ENCODE measurements at places on chromosomes 4 and X.
A peak's percentile ranks its signal among the peaks of the same experiment; 100 is the strongest.

DNA sequence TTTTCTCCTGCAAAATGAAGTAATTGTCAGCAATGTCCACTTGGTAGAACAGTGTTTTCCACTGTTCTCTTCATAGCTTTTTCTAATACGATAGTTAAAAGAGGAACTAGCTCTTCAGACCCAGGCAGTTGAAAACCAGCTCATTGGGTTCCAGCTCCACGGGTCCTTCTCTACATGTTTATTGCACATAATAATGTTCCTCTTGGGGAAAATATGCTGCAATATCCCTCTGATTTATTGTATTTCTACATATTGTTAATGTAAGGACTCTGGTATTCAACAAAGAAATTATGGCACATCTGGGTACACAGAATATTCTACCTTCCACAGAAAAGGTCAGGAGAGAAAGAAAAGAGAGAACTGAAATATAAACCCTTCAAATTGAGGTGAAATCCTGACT lies 473.4 kb downstream of the TRIML1 start:
- DNase-seq = no peak

DNA sequence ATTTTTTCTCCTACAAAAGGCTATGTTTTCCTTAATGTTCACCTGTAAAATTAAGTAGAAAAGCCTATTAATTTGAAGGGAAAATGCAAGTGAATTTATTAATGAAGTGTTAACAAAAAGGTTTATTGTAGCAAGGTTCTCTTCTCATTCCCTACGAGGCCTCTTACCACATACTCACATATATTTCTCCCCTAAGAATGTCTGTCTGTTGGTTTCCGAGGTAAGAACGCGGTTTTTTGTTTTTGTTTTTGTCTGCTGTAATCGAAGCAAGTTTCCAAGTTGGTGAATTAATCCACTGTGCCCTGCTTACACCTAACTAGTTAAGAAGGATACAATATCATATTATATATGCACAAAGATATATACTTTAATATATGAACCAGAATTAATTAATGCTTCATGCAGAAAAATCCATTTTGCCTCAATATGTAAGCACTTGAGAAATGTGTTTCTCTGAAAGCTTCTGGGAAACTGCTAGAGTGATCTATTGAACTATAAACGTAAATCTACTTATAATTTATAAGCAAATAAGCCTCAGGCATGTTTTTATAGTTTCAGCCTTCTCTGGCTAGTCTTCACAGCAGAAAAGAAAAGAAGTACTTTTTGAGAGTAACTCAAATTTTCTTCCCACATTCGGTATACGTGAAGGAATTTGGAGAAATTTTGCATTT lies 120.8 kb downstream of the EGF start:
- DNase-seq = no peak

GRCh38 chr4:58590722-58591121 lies 1480.5 kb upstream of the IGFBP7 start:
- DNase-seq = no peak

DNA sequence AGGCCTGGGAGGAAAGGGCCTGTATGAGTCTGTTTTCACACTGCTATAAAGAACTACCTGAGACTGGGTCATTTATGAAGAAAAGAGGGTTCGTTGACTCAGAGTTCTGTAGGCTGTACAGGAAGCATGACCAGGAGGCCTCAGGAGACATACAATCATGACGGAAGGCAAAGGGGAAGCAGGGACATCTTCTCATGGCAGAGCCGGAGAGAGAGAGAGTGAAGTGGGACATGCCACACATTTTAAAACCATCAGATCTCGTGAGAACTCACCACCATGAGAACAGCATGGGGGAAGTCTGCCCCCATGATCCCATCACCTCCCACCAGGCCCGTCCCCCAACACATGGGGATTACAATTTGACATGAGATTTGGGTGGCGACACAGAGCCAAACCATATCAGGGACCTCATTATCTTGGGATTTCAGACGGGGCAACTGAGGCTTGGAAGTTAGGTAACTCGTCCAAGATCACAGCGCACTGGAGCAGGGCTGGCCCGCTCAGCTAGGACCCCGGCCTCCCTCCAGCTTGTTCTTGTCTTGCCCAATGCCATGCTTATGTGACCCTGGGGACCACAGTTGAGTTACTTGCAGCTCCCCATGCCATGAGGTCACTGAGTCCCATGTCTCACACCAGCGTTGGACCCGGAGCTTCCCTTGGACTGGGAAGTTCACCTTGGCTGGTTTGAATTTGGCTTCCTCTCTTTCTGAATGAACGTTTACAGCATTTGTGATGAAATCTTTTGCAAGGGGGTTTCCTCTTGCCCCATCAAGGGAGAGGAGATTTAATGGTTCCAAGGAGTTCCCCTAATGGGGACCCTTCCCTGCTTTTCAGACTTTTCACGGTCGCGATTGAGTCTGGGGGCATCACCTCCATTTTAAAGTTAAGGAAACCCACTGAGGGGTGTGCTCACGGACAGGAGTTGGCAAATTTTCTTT lies 18.1 kb downstream of the HTRA3 start:
- no peak for DNase-seq

GRCh38 chrX:2609431-2610238 lies 81.5 kb upstream of the CD99 start:
- no peak for DNase-seq

DNA sequence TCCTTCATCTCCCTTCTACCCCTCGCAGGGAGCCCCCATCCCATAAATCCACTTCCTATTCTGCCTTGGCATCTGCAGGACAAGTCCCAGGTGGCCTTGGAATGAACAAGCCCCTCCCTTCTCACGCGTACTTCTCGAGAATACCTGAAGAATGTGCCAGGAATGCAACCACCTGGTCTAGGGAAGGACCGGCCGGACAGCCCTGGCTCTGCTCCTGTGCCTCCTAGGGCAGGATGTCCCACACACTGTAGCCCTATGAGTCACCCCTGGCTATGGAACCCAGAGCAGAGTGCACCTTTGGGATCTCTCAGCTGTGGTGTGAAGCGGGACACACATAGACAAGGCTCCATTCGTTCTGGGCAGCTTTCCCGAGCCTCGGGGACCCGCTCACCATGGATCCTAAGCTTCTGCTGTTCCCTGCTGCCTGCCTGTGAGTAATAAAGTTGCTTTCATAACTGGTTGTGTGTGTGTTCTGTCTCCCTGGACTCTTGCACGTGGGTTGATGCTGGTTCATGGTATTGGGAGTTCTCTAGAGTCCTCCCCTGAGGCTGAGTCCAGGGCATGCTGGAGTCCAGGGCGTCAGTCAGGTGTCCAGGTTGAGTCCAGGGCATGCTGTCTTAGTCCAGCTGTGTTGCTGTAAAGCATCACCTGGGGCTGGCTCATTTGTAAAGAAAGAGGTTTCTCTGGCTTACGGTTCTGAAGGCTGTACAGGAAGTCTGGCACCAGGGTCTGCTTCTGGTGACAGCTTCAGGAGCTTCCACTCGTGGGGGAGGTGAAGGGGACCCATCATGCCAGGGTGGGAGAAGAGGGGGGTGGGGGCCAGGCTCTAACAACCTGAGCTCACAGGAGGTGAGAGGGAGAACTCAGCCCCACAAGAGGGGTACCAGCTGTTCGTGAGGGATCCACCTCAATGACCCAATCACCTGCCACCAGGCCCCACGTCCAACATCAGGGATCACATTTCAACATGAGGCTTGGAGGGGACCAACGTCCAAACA lies 7.4 kb upstream of the PDE6B start:
- no peak for DNase-seq

GRCh38 chrX:51496501-51497291 lies at the start of gene NUDT11:
TSS of gene NUDT11 (minus strand) at chrX:51496592. CDS start at chrX:51496444, 148 bp downstream.
- DNase-seq = peak; percentile 81
